Activated CD8-positive, alpha-beta memory T cell treated with anti-CD3 and anti-CD28 coated beads for 1 hour (primary cell): ENCODE measurements at places on chromosomes 1 and 21.

- DNase-seq, result no peak
Measured at GRCh38 chr1:183876309-183876708, 71.4 kb downstream of the RGL1 start.

DNA sequence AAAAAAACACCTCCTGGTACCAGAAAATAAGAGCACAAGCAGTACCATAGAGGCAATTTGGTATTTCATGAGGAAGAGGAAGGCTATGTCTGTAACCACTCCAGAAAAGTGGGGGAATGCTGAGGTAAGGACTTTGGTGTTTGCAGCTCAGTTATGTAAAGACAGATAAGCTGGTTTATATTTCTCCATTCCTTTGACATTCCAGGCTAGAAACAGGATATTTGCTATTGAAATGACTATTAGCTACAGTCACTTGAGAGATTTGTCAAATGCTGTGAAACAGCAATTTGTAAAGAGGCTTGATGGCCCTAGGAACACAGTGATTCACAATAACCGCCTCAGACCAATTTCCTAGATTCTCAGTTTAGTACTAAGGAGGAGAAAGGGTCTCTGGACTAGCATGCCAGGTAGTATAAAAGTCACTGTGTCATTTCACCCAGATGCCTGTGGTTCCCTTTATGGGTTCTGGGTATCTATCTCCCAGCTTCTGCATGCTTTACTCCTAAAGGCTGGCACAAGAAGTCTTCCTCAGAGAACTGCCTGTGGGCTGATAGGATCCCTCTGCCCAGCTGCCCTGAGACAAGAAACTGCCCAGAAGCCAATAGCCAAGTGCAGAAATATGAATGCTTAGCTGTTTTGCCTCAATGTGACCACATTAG lies 80.5 kb downstream of the VCAM1 start:
- no peak for DNase-seq

GRCh38 chr21:29148530-29148929 lies 18.1 kb downstream of the MAP3K7CL start:
- no peak for DNase-seq

- DNase-seq, result no peak
Measured at GRCh38 chr1:29057700-29058099, 66.0 kb downstream of the TMEM200B start.

- DNase-seq, result no peak
Measured at GRCh38 chr1:232553809-232554208, 76.1 kb downstream of the SIPA1L2 start.
